Fibroblast of lung (primary cell): ENCODE measurements at places on chromosomes 1 and 21. TPM values are rescaled to one million over a fixed set of nuclear protein-coding genes. Genes with fewer than 3 reads are reported as not detected.

NGF gene
- total RNA-seq = 4.0 and 8.5 TPM in 2 replicates

E2F2 gene
- 0.17 TPM in 1 of 2 replicates, not detected in the other for total RNA-seq

PROX1 gene
- under 0.01 and 0.17 TPM in 2 replicates for total RNA-seq

CADM3 gene
- total RNA-seq = 2.1 TPM in 1 of 2 replicates, not detected in the other

HES3 gene
- total RNA-seq = not detected in 2 replicates

B3GALT6 gene
- total RNA-seq = 19.3 and 19.5 TPM in 2 replicates

BMP8A gene
- 0.26 and 0.33 TPM in 2 replicates for total RNA-seq

DYRK3 gene
- 28.5 and 38.5 TPM in 2 replicates for total RNA-seq

RGS13 gene
- total RNA-seq = not detected in 2 replicates

AIRE gene
- total RNA-seq = not detected in 2 replicates

MAEL gene
- not detected in 2 replicates for total RNA-seq

- H3K27ac ChIP-seq = no peak overlapping the region
- H3K4me3 ChIP-seq = no peak overlapping the region
- H3K27me3 ChIP-seq = no peaks in the 10 kb centered on the region
- H3K4me1 ChIP-seq = no peaks in the 10 kb centered on the region
Measured at GRCh38 chr1:185914089-185914488, 179.9 kb downstream of the HMCN1 start.

- DNase-seq = peak; percentile 79
- H3K27ac ChIP-seq = peak overlapping the region; percentile 92
- H3K36me3 ChIP-seq = no peaks in the 10 kb centered on the region
Measured at GRCh38 chr21:34889320-34889675, 159.8 kb downstream of the RUNX1 start.

DNA sequence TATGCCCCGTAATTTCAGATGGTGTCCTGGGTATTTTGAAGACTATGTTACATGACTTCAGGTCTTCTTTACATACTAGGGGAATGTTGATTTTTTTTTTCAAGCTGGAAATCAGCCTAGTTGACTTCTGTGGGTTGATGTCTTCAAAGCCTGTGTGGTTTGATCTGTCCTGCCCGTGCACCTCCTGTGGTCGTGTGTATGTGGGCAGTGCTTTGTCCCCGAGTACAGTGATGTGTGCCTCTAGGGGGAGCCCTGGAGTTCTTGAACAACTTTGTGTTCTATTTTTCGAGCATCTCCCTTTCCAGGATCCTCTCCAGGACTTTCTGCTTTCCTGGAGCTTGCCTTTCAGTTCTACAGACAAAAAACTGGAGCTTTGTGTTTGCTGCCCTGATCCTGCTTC lies 28.9 kb downstream of the OBSCN start:
- no peaks in the 10 kb centered on the region for H3K36me3 ChIP-seq
- H3K27me3 ChIP-seq = no peaks in the 10 kb centered on the region
- DNase-seq = peak; percentile 21
- H3K4me1 ChIP-seq = no peaks in the 10 kb centered on the region
- H3K4me3 ChIP-seq = no peak overlapping the region

- H3K27me3 ChIP-seq = no peaks in the 10 kb centered on the region
- DNase-seq = peak; percentile 52
- no peaks in the 10 kb centered on the region for H3K36me3 ChIP-seq
- no peaks in the 10 kb centered on the region for H3K4me1 ChIP-seq
Measured at GRCh38 chr1:78490861-78491450, at the start of gene PTGFR. TSS of gene PTGFR (plus strand) at chr1:78490974. CDS start at chr1:78492744, 1,770 bp downstream.

- H3K36me3 ChIP-seq = no peaks in the 10 kb centered on the region
- H3K27ac ChIP-seq = no peak overlapping the region
- peaks cover 13% of the 10 kb centered on the region for H3K4me1 ChIP-seq
- H3K4me3 ChIP-seq = no peak overlapping the region
Measured at GRCh38 chr1:24047110-24047477, 64.8 kb downstream of the MYOM3 start.

DNA sequence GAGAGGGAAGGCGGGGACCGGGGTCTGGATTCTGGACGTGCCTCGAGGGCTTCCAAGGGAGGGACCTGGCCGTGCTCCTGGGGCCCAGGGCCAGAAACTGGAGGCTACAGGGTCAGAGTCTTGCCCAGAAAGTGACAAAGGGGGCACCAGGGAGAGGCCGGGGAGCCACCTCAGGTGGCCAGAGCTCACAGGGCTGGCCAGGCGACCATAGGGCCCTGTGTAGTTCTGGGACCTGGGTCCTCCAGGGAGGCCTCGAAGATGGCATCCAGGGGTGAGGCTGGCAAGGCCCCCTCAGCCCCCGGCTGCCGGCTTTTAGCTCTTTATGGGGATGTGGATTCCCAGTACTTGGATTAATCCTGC lies 14.3 kb upstream of the LRRC3 start:
- H3K36me3 ChIP-seq = no peaks in the 10 kb centered on the region
- H3K4me3 ChIP-seq = no peak overlapping the region
- no peaks in the 10 kb centered on the region for H3K27me3 ChIP-seq
- no peaks in the 10 kb centered on the region for H3K4me1 ChIP-seq
- no peak overlapping the region for H3K27ac ChIP-seq
- no peak for DNase-seq

DNA sequence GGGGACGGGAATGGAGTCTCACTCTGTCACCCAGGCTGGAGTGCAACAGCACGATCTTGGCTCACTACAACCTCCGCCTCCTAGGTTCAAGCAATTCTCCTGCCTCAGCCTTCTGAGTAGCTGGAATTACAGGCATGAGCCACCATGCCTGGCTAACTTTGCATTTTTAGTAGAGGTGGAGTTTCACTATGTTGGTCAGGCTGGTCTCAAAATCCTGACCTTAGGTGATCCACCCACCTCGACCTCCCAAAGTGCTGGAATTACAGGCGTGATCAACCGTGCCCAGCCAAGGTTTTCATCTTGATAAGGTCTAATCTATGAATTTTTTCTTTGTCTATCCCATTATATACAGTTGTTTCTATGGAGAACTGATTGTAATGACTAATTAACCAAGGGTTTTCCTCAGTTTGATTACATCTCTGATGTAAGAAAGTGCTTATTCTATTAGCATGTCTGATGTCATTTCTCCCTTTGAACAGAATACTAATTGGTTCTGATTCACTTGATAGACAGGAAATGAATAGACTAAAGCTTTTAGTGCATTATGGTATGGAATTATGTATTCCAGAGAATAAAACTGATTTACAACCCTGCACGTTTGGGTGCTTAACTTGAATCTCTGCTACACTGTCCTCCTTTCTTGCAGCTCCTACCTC lies 11.9 kb downstream of the PACC1 start:
- DNase-seq = no peak
- peaks cover 1% of the 10 kb centered on the region for H3K36me3 ChIP-seq
- no peak overlapping the region for H3K4me3 ChIP-seq
- H3K27me3 ChIP-seq = no peaks in the 10 kb centered on the region
- no peak overlapping the region for H3K27ac ChIP-seq

DNA sequence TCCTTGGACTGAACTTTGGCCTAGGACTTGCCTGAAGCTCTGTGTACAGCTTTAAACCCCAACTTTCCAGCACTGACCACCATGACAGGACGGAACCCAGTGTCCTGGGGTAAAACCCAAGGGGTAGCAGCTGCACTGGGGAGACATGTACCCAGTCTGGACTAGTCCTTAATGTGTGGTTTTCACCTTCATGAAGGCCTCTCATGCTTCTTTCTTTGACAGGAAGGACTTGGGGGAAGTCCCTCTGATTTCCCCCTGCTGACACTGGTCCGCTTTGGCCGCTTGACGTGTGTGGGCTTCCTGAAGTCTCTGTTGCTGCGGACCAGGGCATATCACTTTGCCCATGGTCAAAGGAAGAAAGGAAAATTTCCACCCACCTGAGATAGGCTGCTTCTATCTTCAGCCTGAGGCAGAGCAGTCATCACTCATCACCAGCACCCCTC lies 66.3 kb upstream of the PRDX6 start:
- H3K27me3 ChIP-seq = no peaks in the 10 kb centered on the region
- no peak overlapping the region for H3K27ac ChIP-seq
- H3K4me3 ChIP-seq = no peak overlapping the region
- H3K4me1 ChIP-seq = peaks cover 8% of the 10 kb centered on the region

DNA sequence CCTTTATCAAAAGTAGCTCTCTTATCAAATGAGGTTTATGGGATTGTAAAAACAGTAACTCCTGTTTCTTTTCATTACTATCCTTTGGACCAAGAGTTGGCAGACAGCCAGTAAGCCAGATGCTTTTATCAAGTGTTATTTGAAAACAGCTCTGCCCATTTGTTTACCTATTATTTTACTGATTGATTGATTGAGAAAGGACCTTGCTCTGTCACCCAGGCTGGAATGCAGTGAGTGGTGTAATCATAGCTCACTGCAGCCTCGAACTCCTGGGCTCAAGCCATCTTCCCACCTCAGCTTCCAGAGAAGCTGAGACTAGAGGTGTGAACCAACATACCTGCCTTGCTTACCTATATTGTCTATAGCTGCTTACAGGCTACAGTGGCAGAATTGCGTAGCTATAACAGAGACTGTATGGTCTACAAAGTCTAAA lies 3.6 kb downstream of the PRKAB2 start:
- H3K4me1 ChIP-seq = peaks cover 20% of the 10 kb centered on the region
- no peak overlapping the region for H3K27ac ChIP-seq
- H3K4me3 ChIP-seq = no peak overlapping the region
- peaks cover 2% of the 10 kb centered on the region for H3K36me3 ChIP-seq

DNA sequence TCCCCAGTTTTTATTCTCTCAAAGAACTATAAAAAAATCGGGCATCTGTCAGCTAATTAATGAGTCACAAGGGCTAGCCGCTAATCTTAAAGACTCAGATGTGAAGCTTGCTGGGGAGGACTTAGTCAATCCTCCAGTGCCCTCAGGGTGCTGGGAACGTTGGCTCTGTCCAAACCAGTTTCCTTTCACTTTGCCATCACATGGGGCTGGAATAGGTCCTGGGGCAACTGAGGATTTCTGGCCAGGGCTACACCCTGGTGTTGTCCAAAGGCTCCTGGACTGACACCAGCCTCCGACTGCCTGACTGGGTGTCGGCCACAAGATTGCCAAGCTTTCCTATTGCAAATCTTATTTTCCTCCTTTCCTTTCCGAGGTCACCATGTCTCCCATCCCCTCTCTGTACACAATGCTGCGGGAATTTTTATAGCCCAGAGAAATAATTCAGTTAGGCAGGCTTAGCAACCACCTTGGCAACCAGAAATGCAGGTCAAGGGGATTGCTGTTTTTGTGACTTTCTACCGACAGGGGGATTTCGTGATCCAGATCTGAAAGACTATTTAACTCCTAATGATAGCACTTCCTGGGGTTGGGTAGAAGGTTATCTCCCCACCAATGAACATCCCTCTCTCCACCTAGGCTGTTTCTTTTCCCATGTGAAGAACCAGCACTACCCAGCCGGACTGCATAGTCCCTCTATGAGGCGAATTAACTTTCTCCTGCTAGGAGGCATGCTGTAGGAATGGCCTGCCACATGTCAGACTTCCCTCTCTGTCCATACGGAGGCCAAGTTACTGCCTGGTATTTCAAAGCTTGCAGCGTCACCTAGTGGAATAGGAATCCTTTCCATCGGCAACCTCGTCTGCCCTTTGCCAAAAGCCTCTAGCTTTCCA lies 29.9 kb upstream of the CTBS start:
- peaks cover 9% of the 10 kb centered on the region for H3K4me1 ChIP-seq
- H3K27me3 ChIP-seq = no peaks in the 10 kb centered on the region
- H3K36me3 ChIP-seq = no peaks in the 10 kb centered on the region
- H3K4me3 ChIP-seq = no peak overlapping the region
- peak overlapping the region; percentile 58 for H3K27ac ChIP-seq

DNA sequence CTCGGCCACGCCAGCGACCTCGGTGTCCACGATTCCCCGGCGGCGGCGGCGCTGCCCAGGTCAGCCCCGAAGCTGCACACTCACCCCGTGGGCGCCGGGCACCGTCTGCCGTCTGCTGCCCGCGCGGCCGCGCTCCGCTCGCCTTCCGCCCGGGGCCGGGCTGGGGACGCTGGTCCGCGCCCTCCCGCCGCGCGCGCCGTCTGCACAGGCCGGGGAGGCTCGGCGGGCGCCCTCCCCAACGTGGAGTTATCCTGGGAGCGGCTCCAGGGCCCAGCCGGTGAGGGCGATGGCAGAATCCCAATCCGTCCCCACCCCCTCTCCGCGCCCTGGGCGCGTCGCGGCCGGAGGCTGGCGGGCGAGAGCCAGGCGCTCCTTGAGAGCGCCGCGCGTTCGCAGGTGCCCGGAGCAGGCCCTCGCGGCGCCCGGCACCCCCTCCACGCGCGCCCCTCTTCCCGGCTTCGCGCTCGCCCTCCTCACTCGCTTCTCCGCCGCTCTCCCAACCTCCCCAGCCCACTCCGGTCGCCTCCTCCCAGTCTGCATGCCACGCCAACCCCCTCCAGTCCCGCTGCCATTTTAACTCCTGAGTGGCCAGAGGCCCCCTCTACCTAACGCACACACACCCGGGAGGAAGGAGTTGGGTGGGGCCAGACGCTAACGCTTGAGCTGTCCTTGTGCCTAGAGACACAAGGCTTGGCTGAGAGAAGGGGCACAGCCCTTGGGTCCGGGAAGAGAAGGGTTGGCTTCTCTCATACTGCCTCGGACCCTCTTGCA lies at the start of gene LRRN2:
TSS of gene LRRN2 (minus strand) at position 503 of the 771 bp plus-strand sequence. CDS start 65,746 bp downstream, outside the sequence.
- no peak within 1 kb of the TSS for H3K27ac ChIP-seq
- peaks cover 46% of the 10 kb centered on the region for H3K27me3 ChIP-seq
- no peak within 1 kb of the TSS for H3K4me3 ChIP-seq

DNA sequence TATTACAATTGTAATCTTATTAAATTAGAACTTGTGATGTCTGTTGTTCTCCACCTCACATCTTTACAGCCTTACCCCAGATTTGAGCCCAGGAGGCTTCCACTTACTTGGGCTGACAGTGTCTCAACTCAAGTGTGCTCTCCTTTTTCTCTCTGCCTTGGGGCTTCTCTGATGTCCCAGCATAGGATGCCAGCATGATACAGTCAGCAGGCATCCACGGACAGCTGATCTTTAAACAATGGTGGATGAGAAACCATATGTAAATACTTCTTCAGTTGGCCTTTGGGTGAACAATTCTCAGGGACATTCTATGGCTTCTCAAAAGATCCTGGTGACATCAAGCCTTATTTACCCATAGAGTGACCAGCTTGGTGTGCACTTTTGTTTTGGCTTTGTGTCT lies 107.6 kb upstream of the GORAB start:
- no peak overlapping the region for H3K4me3 ChIP-seq
- no peaks in the 10 kb centered on the region for H3K36me3 ChIP-seq
- no peaks in the 10 kb centered on the region for H3K4me1 ChIP-seq
- H3K27me3 ChIP-seq = no peaks in the 10 kb centered on the region

DNA sequence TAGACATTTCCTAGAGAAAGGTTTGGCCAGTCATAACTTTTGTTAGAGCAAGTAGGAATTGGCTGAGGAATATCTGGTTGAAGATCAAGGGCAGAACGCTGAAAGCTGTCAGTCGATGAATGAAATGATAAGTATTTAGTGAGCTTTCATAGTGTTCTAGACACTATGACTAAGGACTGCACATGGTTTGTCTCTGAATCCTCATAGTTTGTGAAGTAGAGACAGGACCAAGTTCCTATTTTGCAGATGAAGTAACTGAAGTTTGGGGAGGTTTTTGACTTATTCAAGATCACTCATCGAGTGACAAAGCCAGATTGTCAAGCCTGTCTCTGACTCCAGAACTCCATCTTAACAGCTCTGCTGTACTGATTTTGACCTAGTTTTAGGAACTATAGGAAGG lies 4.7 kb downstream of the ELOA start:
- H3K27ac ChIP-seq = no peak overlapping the region
- H3K36me3 ChIP-seq = peaks cover 12% of the 10 kb centered on the region
- no peaks in the 10 kb centered on the region for H3K27me3 ChIP-seq
- H3K4me3 ChIP-seq = no peak overlapping the region

GRCh38 chr1:239982762-239983161 lies 108.9 kb upstream of the FMN2 start:
- no peaks in the 10 kb centered on the region for H3K4me1 ChIP-seq
- H3K4me3 ChIP-seq = no peak overlapping the region
- H3K27me3 ChIP-seq = no peaks in the 10 kb centered on the region
- DNase-seq = peak; percentile 53
- H3K27ac ChIP-seq = no peak overlapping the region
- no peaks in the 10 kb centered on the region for H3K36me3 ChIP-seq

GRCh38 chr1:182169203-182169602 lies 107.7 kb upstream of the ZNF648 start:
- no peak overlapping the region for H3K27ac ChIP-seq
- DNase-seq = no peak
- H3K36me3 ChIP-seq = no peaks in the 10 kb centered on the region
- H3K4me3 ChIP-seq = no peak overlapping the region
